ENCODE measurements at places on chromosomes 3 and 15.

DNA sequence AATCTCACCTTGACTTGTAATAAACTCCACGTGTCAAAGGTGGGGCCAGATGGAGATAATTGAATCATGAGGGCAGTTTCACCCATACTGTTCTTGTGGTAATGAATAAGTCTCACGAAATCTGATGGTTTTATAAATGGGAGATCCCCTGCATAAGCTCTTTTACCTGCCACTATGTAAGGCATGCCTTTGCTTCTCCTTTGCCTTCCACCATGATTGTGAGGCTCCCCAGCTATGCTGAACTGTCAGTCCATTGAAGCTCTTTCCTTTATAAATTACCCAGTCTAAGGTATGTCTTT, 45.5 kb downstream of the SUCNR1 start:
- no peak for DNase-seq

- peak; percentile 3 for DNase-seq
Measured at GRCh38 chr3:8324747-8325146, 176.9 kb upstream of the LMCD1 start.

DNA sequence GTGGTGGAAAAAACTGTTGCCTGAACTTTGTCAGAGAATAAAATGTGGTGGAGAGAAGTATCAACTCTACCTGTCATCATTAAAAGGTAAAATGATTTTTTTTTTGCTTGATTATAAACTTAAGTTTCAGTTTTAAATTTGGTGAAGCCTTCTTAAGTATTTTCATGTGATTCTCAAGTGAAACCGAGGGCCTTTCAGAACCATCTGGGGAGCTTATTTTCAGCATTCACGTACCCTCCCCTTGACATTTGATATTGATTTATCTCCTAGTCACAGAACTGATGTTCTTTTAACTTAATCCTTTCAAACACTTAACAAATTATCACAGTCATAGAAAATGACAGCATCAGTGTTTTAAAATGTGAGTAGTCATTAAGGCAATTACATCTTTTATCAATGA, 38.5 kb downstream of the HPS3 start:
- no peak for DNase-seq

DNA sequence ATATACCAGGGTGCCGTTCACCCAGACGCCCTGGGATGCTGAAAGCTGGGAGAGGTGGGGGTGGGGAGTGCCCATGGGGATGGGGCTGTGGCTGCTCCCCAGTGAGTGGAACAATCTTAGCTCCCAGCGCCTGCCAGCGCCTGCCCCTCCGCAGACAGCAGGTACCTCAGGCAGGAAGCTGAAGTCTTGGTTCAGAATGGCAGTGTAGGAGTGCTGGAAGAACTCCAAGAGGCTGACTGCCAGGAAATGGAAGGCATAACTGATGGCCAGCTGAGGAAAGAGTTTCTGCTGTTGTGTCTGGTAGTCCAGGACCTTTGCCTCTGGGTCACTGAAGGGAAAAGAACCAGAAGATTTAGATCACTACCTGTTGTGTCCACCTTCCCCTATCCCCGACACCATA, 8.4 kb downstream of the ACOX2 start:
- DNase-seq, result peak; percentile 40

DNA sequence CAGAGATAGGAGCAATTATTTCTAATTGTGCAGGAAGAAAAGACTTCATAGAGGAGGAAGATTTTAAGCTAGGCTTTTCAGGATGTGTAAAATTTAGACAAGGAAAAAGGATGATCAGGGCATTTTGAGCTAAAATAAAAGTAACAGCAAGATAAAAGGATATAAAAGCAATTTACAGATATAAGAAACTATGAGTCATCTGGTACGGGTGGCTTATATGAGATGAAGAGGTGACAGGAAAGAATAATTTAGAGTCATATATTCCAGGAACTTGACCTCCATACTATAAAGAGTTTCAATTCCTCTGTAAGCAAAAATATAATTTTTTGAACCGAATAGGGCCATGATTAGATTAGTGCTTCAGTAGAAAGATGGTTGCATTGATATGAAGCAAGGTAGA, 273.7 kb downstream of the RBMS3 start:
- DNase-seq, result no peak

GRCh38 chr3:73432023-73432705, 192.6 kb downstream of the PDZRN3 start:
- peak; percentile 21 for DNase-seq

DNA sequence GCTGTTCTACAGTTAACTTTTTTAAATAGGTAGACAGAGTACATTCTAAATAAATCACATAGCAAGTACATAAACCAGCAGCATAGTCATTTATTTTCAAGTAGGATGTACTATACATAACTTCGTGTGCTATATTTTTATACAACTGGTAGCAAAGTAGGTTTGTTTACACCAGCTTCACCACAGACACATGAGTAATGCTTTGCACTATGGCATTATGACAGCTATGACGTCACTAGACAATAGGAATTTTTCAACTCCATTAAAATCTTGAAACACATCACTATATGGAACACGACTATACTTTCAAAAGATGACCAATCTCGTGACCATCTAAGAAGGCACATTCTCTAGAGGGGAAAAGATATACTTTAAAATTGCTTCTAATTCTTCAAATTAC, 3.5 kb downstream of the TEX55 start:
- DNase-seq, result peak; percentile 30

GRCh38 chr3:68893600-68894239, 38.6 kb downstream of the TAFA4 start:
- peak; percentile 17 for DNase-seq

DNA sequence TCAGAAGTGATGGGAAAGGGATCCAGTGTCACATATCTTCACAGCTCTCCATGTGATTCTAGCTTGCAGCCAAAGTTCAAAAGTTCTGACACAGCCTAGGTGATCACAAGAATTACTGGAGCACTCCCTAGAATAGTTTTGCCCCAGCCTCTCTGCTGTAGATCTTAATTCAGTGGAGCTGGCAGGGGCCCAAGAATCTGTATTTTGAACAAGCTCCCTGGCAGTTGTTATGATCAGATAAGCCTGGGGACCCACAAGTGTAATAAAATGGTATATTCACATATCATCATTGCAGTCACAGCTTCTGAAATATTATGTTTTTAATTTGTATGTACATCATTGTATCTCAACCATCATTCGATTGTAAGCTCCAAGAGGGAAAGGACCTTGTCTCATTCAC, 62.3 kb downstream of the NOX5 start:
- no peak for DNase-seq

GRCh38 chr3:112293368-112294321, at the start of gene SLC9C1:
SLC9C1 (minus strand) TSS chr3:112294216; CDS start chr3:112286791, 7,425 bp downstream.
- DNase-seq, result peak; percentile 90

DNA sequence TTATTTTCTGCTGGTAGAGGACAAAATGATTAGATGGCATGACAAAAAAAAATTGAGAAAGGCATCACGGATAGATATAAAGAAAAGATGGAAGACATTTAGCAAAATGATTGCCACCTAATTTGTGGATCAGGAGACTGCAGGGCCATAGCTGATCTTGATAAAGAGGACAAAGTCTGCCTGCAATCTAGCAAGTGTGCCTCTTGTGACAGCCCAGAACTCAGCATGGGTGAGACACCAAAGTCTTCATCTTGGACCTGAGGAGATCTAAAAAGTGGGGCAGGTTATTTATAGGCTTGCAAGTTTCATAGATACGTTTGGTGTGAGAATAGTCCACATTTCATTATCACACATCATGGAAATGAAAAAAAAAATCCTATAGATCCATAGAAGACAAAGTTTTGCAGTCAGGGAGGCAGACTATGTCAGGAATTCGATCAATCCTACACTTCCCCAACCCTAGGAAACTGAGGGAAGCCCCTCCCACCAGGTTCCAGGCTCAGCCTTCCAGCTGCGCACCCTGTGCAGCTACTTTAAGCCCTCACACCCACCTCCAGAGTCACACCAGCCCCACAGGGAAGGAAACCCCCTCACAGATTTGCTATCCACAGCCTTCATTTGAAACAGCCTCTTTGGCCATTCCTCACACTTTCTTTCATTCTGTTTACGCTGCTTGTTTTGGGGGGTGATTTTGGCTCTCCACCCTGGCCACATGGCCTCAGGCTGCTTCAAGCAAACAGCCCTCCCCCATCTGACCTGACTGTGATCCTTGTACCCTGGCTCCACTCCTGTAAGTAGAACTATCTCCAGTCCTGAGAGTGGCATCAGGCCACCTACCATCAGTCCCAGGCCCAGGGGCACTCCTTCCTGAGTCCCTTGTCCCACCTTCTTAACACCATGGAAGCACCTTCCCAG, 28.1 kb upstream of the KLHL6 start:
- DNase-seq, result no peak

GRCh38 chr3:177133860-177134815, 63.1 kb downstream of the TBL1XR1 start:
- DNase-seq, result no peak

- DNase-seq, result no peak
Measured at GRCh38 chr15:41462084-41462795, 31.4 kb upstream of the ITPKA start.

DNA sequence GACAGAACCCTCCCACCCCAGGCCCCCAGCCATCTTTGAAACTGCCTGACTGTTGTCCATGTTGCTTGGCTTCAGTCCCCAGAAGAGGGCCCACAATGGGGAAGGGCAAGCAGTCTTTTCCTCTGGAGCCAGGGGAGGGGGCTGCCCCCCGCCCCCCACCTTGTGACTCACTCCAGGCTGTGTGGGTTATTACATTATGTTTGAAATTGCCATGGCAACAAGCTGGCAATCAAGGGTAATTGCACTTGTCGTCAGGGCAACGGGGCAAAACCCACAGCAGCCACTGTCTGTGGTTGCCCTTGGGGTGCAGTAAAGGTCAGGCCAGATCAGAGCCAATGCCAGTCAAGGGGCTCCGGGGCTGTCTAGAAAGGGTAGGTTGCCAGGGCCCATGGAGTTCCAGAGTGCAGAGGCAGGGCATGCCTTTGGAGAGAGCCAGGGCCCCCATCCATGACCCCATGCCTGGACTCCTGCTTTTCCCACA, 3.1 kb upstream of the CAMKV start:
- DNase-seq, result no peak

- no peak for DNase-seq
Measured at GRCh38 chr3:141280690-141281089, 49.1 kb downstream of the PXYLP1 start.

- DNase-seq, result peak; percentile 53
Measured at GRCh38 chr15:75508840-75509532, 57.5 kb upstream of the SIN3A start.

- peak; percentile 56 for DNase-seq
Measured at GRCh38 chr3:43723121-43723734, 32.5 kb downstream of the ABHD5 start.

DNA sequence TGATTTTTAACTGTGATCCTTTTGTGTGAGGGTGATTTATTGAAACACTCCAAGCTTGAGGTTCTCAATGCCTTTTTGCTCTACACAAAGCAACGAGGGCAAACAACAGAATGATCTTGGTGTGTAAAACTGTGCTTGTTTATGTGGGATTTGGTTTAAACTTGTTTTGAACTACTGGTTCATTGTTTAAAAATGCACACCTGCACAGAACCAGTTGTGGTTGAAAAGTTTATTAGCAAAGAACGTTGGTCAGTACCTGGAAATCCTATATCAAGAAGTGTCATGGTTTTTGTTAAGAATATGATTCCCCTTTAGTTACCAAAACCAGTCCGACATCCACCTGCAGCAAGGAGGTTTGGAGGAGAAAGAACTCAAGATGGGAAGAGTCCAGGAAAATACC, 239.4 kb downstream of the WNT5A start:
- no peak for DNase-seq

DNA sequence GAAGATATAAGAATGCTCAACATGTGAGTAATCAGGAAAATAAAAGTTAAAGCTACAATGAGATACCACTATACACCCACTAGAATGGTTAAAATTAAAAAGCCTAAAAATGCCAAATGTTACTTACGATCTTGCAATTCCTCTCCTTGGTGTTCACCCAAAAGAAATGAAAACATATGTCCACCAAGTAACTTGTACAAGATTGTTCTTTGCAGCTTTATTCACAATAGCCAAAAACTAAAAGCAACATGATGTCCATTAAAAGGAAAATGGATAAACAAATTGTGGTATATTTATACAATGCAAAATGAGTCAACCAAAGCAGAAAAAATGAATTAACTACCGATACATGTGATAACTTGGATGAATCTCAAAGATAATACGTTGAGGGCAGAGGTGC, 301.6 kb upstream of the THBS1 start:
- DNase-seq, result peak; percentile 97

- DNase-seq, result no peak
Measured at GRCh38 chr3:160831401-160831800, 75.4 kb downstream of the PPM1L start.

DNA sequence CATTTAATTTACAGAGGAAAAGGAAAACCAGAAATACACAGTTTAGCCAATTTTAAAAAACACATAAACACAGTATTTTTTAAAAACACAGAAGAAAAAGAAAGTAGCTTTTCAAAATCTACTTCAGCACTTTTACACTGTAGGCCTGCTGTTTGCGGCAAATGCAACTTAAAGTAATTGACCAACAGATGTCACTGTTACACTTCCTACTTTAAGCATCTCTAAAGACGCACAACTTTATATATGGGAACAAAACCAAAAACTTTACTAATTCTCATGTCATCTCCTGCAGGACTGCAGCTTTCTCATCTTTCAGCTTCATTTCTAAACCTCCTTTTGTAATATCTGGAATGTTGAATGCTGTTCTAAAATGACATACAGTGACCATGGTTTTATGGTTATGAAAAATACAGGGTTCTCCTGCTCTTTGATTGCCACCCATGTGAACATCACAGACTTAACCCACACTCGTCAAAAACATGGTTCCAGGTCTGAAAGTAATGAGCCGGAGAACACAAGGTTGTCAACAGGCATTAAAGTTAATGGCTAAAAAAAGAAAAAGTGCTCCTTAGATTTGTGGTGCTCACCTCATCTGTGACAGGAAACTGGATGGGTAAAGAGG, 107.9 kb downstream of the FMN1 start:
- peak; percentile 87 for DNase-seq

DNA sequence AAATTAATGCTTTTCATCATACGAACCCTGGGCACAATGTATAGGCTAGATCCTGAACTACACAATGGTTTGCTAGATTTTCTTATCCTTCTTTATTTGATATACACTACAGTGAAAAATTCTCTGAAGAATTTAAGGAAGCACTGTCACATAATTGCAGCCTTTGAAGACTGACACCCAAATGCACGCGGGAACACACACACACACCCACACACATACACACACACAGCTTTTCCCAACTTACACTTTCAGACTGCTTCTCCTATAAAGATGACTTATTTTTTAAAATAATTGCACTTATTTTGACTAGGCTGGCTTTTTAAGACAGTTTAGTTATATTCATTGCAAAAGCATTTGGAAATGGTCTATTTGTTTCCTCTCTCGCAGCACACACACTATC, 70.0 kb upstream of the LRRN1 start:
- no peak for DNase-seq

GRCh38 chr3:193011958-193012357, 94.3 kb upstream of the MB21D2 start:
- no peak for DNase-seq

DNA sequence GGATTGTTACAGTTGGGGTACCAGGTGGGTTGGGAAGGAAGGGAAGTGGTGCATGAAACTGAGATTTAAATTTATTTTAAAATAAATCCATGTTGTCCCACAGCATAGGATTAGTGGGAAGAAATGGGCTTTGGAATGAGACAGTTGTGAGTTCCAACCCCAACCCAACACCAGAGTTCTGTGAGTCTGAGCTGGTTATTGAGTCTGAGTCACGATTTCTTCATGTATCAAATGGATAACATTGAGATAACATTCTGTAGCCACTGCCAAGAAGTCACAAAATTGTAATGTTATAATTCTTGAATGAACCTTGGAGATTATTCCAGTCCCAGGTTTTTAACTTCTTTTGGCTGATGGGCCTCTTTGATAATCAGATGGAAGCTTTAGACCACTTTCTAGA, 13.7 kb downstream of the IFT122 start:
- DNase-seq, result no peak

- DNase-seq, result peak; percentile 25
Measured at GRCh38 chr15:75727851-75728715, 15.4 kb upstream of the CSPG4 start.

Measured in fibroblast of gingiva (primary cell).